Left lobe of liver (tissue), 2 donors: ENCODE measurements at places on chromosomes 11 and 22.
A peak's percentile ranks its signal among the peaks of the same experiment; 100 is the strongest.

DNA sequence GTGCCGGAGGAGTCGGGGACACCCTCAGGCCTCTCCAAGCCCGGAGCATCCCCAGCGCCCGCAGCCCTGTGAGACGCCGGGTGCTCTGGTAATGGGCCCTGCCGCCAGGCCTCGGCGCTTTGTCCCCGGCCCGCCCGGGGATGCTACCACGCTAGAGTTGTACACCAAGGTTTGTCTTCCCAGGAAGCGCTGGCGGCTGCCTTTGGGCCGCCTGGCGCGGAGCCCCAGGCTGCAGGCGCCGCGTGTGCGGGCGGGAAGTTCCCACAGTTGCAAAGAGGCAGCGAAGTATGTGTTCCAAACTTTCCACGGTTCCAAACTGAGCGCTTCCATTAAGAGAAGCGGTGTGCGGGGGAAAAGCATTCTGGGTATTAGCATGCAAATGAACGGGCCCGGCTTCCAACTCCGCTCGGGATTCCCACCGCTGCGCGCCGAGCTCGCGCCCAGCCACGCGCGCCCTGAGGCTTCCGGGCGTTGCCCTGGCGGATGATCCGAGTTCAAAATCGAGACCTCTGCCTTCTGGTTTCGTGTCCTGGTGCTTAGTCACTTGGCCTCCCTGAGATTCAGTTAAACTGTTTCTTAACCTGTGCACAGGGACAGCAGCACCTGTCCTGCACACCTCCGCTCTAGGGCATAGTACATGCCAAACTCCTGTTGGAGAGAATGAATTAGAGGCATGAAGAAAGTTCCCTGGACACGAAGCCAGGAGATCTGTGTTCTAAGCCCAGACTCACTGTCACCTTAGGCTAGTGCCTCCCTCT, 1.3 kb upstream of the PATZ1 start:
- peak; percentile 73 for DNase-seq

DNA sequence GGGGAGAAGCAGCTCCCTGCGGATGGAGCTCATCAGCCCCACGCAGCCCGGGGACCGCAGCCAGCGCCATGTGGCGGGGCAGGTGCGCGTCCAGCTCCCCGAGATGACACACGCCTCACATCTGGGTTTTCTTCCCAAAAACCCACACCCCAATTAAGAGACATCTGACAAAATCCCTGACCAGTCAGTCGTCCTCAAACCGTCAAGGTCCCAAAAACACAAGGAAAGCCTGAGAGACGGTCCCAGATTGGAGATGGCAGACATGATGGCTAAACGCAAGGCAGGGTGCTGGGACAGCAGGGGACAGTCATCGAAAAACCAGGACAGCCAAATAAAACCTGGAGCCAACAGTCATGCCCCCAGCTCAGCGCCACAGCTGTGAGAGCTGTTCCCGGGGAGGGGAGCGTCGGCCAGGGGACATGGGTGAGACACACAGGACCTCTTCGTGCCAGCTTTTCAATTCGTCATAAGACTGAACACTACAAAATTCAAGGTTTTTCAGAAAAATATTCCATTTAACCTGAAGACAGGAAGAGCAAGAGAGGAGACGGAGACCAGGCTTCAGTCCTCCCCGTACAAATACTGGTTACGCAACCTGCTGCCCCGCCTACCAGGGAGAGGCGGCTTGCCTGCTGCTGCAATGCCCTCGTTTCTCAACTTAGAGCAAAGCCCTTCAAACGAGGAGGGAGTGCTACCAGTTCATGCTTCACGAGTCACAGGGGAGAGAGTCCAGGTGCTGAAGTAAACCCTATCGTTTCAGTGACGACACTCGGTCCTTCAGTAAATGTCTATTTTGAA, 10.5 kb downstream of the TOLLIP start:
- DNase-seq, result peak; percentile 96

GRCh38 chr11:92594251-92594650, 369.6 kb downstream of the FAT3 start:
- no peak for DNase-seq

DNA sequence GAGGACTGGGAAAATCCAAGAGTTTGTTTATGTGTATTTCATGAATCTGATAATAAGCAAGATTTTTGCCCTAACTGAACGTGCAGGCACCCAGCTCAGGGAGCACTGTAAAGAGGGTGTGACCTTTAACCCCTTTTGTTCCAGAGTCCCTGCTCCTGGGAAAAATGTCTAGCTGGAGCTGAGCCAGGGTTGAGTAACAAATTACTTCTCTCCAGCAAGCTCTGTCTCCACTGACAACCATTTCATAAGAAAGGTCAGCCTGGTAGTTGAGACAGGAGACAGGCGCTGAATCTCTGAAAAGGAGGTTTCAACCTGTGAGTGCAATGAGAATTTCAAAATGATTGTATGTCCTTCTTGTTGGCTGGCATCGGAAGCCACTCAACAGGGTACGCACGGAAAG, 156.4 kb upstream of the NARS2 start:
- DNase-seq, result no peak

- no peak for DNase-seq
Observed at GRCh38 chr22:27382947-27383346, 418.6 kb downstream of the MN1 start.

DNA sequence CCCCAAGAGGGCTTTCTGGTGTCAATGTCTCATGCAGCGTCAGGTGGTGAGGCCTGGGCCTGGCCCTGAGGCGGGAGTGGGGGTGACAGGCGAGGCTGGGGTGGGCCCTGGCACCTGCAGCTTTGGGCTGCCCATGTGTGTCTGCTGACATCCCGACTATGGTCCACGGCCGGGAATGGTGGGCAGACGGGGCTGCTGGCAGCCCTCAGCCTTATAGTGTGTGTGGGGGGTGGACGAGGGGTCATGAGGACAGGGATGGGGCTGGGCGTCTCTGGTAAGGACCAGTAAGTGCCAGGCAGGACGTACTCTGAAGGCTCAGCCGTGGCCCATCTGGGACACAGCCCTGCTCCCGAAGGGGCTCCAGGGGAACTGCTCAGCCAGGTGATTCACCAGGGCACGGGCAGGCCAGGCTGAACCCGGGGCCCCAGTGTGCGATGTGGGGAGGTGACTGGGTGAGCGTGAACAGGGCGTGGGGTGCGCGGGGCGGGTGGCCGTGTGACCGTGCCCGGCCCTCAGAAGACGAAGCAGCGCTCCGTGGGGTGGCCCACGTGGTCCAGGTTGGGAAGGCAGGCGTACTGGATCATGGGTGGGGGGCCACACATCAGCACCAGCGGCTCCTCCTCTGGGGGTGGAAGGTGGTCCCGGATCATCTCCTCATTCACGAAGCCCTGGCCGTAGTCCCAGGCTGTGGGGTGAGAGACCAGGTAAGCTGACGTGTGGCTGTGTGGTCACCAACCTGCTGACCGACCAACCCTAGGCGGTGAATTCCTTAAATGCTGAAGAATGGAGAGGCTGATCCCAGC, 4.8 kb upstream of the POLDIP3 start:
- no peak for DNase-seq
